ENCODE measurements at places on chromosomes 3 and 15. TPM values are rescaled to one million over a fixed set of nuclear protein-coding genes. Genes with fewer than 3 reads are reported as not detected.

The CFAP91 gene
- total RNA-seq, result 0.59 TPM

The OSTN gene
- total RNA-seq, result under 0.01 TPM

The FEZF2 gene
- total RNA-seq, result not detected

The IL5RA gene
- total RNA-seq, result not detected

The ADAMTS9 gene
- 2.7 TPM for total RNA-seq

The ABHD17C gene
- 11.5 TPM for total RNA-seq

The GPR149 gene
- not detected for total RNA-seq

The PGBD4 gene
- total RNA-seq, result 1.8 TPM

The MESP2 gene
- 0.72 TPM for total RNA-seq

The ZPLD1 gene
- under 0.01 TPM for total RNA-seq

The GTF2A2 gene
- 18.9 TPM for total RNA-seq

The CCR4 gene
- not detected for total RNA-seq

The SKIL gene
- 69.8 TPM for total RNA-seq

The TRANK1 gene
- 29.8 TPM for total RNA-seq

The CCRL2 gene
- 0.88 TPM for total RNA-seq

The THBS1 gene
- total RNA-seq, result 8,941 TPM

The RBPMS2 gene
- 0.29 TPM for total RNA-seq

The SMCO1 gene
- total RNA-seq, result not detected

The SLC22A13 gene
- total RNA-seq, result 0.29 TPM

The VGLL3 gene
- total RNA-seq, result 242 TPM

The OIP5 gene
- total RNA-seq, result 0.88 TPM

The FBXO40 gene
- total RNA-seq, result not detected

The LHFPL4 gene
- under 0.01 TPM for total RNA-seq

The ALDH1L1 gene
- total RNA-seq, result not detected

The PLA2G4D gene
- total RNA-seq, result not detected

The TUSC7 gene
- total RNA-seq, result not detected

The TERC gene
- total RNA-seq, result 144 TPM

The LDHAL6B gene
- not detected for total RNA-seq

The CADM2 gene
- 0.29 TPM for total RNA-seq

The NANOGP8 gene
- total RNA-seq, result 1.2 TPM

The SI gene
- total RNA-seq, result not detected

The C3orf85 gene
- not detected for total RNA-seq

The TNFAIP8L3 gene
- total RNA-seq, result 11.2 TPM

The CPA3 gene
- 2.1 TPM for total RNA-seq

The CLSTN2 gene
- under 0.01 TPM for total RNA-seq

The ALG1L2 gene
- total RNA-seq, result 0.29 TPM

The MCCC1 gene
- 20.6 TPM for total RNA-seq

The HIGD2B gene
- not detected for total RNA-seq

The CLDN16 gene
- under 0.01 TPM for total RNA-seq

The FSIP1 gene
- total RNA-seq, result 3.6 TPM

The SLC22A14 gene
- 0.29 TPM for total RNA-seq

The ETV5 gene
- total RNA-seq, result 42.3 TPM

The TRH gene
- total RNA-seq, result under 0.01 TPM

The AADACL2 gene
- not detected for total RNA-seq

The STAB1 gene
- 1.1 TPM for total RNA-seq

The TRIM42 gene
- not detected for total RNA-seq

The PLIN1 gene
- total RNA-seq, result under 0.01 TPM
